Epithelial cell of proximal tubule (primary cell): ENCODE measurements at places on chromosomes 13 and 19. TPM values are rescaled to one million over a fixed set of nuclear protein-coding genes. Genes with fewer than 3 reads are reported as not detected.
A peak's percentile ranks its signal among the peaks of the same experiment; 100 is the strongest.

Gene TMC4
- 3.7 and 9.5 TPM in 2 replicates for total RNA-seq

Gene EFNB2
- total RNA-seq = 25.6 and 56.9 TPM in 2 replicates

Gene WDR87
- total RNA-seq = not detected in 2 replicates

Gene ZNF573
- total RNA-seq = 2.0 and 5.6 TPM in 2 replicates

Gene ZNF610
- 0.51 and 1.3 TPM in 2 replicates for total RNA-seq

DNA sequence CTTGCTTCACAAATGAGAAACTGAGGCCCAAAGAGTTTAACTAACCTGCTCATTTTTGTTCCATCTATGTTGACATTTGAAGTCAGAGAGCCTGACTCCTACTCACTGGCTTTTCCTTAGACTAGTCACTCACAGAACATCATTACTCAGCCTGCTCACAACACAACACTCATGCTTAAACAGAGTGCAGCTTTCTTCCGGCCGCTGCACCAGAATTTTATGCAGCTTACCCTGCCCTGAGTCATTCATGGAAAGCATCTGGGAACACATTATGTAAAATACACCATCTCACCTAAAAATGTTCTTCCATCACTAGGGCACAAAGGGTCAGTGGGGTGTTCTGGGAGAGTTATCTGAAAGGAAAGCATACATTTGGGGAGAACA, 303.4 kb downstream of the SPRY2 start:
- peak; percentile 88 for DNase-seq

DNA sequence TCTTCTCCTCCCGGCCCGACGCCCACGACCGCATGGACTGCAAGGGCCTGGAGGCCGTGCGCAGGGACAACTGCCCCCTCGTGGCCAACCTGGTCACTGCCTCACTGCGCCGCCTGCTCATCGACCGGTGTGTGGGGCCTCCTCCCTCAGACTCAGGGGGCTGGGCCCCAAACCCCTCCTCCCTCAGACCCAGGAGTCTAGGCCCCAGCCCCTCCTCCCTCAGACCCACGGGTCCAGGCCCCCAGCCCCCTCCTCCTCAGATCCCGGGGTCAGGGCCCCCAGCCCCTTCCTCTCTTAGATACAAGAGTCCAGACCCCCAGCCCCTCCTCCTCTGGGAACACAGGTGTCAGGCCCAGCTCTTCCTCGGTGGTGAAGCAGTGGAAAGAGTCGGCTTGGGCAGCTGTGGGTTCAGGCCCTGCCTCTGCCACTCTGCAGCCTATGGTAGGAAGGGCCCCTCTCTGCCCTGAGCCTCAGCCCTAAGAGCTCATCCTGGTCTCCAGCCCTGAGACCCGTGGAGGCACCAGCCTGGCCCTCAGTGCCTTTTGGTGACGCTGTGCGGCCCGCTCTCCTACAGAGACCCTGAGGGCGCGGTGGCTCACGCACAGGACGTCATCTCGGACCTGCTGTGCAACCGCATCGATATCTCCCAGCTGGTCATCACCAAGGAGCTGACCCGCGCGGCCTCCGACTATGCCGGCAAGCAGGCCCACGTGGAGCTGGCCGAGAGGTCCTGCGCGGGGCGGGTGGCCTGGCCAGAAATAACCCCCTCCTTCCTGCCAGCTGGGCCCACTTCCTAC, 3.7 kb upstream of the SPIB start:
- DNase-seq = no peak

DNA sequence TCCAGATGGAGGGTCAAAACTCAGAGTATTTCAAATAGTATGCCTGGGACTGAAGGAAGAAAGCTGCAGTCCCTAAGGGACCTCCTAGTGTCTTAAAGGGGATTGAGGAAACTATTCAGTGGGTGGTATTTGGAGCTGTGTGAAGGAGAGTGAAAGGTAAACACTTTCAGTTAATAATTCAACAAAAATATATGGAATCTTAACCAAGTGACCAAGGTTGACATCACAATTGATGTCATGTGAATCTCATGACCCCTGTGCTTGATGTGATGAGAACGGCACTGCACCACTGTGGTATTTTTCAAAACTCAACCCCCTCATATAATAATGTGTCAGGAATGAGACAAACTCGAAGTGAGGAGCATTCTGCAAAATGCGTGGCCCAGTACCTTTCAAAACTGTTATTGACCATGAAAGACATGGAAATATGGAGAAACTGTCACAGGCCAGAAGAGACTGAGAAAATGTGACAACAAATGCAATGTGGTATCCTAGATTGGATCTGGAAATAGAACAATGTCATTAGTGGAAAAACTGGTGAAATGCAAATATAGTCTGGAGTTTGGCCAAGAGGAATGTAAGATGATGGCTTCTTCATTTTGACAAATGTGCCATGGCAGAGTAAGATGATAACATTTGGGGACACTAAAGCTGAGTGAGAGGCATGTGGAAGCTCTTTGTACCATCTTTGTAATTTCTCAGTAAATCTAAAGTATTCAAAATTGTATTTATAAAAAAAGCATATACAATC, 553.9 kb downstream of the RFC3 start:
- no peak for DNase-seq

DNA sequence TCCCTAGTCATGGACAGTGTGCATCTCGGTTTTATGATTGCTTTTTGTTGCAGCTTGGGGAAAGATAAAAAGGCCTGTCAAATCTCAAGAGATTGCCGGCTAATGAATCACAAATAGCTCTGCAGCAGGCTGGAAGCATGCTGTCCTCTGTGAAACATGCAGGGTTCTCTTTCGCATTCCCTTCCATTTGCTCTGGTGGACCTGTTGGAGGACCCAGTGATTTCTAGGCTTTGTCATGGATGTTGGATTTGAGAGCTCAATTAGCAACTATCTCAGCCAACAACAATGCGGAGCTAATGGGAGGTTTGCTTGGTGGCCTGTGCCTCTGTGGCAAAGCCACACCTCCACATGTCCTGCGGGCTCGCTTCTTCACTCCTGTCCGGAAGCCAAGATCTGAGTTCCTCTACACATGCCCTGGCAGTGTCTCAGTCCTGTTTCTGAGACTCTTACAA, 418.1 kb upstream of the ARGLU1 start:
- no peak for DNase-seq

- DNase-seq = peak; percentile 69
Observed at GRCh38 chr13:98507282-98507797, 69.6 kb downstream of the STK24 start.

- no peak for DNase-seq
Observed at GRCh38 chr13:72754111-72754510, 26.4 kb downstream of the BORA start.

DNA sequence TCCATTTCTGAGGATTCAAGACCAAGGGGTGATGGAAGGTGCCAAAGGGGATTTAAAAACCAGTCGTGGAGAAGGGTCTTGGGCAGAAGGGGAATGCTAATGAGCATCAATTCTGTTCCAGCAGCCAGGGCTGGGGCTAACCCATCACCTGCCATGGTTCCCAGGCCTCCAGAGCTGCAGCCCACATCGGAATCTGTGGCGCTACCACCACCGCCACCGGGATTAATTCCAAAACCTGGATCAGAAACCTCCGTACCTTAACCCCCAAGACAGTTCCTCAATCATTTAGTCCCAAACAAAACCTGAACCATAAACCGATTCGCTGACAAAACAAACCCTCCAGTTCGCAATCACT, 583 bp downstream of the ZNF615 start:
- DNase-seq = no peak

DNA sequence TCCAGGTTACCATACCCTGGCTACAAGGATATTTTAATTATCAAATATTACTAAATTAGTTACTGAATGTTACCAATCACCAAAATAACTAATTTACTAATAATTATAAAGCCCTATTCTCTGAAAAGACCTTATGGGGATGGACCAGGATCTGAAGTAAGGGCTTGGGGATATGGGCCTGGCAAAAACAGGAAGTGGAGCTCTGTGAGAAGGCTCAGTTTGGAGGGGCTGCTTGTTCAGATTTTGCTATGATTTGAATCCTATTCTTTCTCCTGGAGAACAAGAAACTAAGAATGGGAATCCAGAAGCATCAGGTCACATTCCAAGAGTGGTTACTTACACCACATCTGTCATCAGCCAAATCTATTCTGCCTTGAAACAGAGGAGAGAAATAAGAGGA, 148.1 kb downstream of the DNAJC15 start:
- no peak for DNase-seq

DNA sequence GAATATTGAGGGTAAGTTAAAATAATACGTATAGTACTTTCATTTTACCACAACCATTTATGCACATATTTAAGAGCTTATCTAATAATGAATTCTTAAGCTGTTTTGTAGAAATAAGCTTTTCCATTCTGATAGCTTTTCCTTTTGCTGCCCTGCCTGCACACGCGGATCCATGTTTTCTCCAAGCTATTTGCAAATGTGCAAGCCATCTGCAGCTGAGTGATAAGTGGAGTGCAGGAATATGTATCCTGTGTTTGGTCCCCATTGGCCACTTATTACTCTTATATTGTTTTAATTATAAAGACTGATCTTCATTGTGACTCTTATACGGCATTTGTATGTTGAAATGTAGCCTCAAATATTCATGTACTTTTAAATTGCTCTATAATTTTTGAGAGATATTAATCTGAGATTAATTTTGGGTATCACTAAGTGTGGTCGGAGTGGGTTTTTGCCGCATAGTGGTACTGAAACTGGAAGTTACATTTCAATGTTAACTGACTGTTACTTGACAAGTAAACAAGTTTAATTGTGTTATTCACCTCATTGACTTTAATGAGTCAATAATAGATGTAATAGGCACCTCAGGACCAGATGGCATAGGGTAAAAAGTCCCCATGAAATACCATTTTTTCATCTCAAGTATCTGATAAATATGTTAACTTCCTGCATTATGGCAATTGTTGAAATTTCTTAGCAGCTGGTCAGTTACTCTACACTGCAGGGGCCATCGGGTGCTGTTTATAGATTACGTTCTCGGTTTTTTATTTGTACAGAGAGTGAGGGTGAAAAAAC, 1567.4 kb downstream of the EFNB2 start:
- no peak for DNase-seq
